Stimulated activated CD8-positive, alpha-beta memory T cell treated with anti-CD3 and anti-CD28 coated beads, Interleukin-2, amount 100 ng/mL, for 1 hour (primary cell): ENCODE measurements at places on chromosomes 11 and 22.

- no peak for DNase-seq
These were observed 48.7 kb upstream of the ZBED5 start for GRCh38 chr11:10906521-10906920.

- peak; percentile 39 for DNase-seq
These were observed 6.7 kb upstream of the AP1B1 start for GRCh38 chr22:29394931-29395581.

- DNase-seq = no peak
These were observed 5.0 kb downstream of the ZNF215 start for GRCh38 chr11:6931146-6931713.

- no peak for DNase-seq
These were observed 5.8 kb upstream of the GNAZ start for GRCh38 chr22:23064381-23065068.

GRCh38 chr11:119791701-119792151 is 62.7 kb upstream of the NECTIN1 start:
- DNase-seq = no peak

GRCh38 chr11:88522624-88523385 is 185.3 kb upstream of the CTSC start:
- no peak for DNase-seq

DNA sequence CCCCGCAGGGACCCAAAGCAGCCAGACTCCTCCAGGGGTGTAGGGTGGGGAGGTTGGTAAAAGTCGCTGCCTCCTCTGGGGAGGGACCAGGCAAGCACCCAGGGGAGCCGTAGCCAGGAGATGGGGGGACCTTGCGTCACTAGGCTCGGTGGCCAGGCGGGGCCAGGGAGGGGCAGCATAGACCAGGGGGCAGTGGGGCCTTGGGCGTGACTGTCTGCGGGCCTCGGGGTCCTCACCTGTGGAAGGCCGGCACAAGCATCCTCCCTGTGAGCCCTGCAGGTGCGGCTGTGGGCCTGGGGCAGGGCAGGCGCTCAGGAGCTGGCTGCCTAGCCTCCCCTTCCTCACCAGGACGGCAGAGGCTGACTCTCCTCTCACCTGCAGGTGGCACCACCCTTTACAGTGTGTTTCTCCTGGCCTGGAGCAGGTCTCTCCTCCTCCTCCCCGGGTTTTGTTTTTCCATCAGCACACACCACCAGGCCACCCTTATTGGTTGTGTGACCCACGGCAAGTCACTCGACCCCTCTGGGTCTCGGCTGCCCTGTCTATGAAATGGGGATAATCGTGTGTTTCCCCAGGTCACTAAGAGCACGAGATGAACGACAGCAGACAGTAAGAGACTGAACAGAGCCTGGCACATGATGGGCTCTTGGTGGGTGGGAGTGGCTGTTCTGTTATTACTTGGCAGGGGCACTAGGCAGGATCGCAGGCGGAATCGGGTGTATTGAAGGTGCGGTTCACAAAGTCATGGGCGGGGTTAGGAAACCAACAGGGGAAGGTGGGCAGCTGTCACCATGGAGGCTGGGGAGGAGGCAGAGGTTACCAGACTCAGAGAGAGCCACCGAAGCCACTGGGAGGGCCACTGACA is 52.7 kb downstream of the FLRT1 start:
- no peak for DNase-seq

GRCh38 chr22:40177738-40178416 is at the start of gene TNRC6B:
TSS of gene TNRC6B (plus strand) at chr22:40177925. CDS start at chr22:40178136, 211 bp downstream.
- DNase-seq = peak; percentile 50

DNA sequence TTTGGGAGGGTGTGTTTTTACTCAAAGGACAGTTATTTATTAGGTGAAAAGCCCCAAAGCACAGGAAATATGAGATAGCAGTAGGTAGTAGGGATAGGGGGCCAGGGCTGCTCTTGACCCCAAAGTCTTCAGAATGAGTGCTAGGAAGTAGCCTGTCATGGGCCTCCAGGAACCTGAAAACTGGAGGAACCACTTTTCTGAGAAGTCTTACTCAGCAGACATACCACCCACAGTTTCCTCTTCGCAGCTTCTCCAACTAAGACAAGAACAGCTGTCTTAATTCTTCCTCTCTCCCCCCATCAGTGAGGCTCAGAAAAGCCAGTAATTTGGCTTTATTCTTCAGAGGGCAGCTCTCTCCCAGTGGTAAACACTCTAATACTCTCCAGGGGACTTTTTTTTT is 84.0 kb upstream of the CTSC start:
- DNase-seq = no peak

- no peak for DNase-seq
These were observed 4.0 kb downstream of the SIDT2 start for GRCh38 chr11:117182551-117182935.

GRCh38 chr11:73201888-73202780 is 15.9 kb upstream of the P2RY2 start:
- DNase-seq = no peak

DNA sequence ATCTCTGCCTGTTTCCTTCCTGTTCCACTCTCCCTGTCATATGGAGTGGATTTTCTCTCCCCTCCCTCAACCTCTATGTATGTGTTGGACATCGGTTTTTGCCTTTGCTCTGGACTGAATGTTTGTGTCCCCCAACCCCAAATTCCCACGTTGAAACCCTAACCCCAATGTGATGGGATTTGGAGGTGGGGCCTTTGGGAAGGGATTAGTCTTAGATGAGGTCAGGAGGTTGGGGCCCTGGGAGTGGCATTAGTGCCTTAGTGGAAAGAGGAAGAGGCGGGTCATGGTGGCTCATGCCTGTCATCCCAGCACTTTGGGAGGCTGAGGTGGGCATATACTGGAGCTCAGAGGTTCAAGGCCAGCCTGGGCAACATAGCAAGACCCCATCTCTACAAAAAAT is 11.6 kb downstream of the TP53AIP1 start:
- DNase-seq = no peak

DNA sequence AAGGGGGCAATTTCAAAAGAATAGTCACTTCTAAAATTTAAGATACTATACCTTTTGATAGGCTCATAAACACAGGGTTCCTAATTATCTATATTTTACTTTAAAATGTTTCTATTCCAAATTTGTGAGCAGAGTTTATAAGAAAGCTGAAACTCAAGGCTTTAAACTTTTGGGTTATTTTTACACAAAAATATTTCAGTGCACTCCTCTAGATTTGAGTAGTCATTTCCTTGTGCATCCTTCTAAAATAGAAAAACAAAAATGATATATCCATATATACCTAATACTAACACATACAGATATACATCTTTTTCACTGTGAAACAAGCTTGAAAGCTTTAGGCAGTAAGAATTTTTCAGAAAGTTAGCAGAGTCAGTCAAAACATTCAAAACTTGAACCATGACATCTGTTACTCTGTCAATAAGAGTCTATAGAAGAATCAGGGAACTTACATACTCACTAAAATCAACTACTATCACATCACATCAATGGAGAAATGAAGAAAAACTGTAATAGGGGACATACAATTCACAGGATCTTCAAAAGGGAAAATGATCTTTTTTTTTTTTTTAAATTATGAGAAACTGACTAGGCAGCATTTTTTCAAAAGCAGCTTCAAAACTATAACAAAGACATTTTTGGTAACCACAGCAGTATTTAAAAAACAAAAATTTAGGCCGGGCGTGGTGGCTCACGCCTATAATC is 5.1 kb downstream of the PHF21A start:
- DNase-seq = no peak

DNA sequence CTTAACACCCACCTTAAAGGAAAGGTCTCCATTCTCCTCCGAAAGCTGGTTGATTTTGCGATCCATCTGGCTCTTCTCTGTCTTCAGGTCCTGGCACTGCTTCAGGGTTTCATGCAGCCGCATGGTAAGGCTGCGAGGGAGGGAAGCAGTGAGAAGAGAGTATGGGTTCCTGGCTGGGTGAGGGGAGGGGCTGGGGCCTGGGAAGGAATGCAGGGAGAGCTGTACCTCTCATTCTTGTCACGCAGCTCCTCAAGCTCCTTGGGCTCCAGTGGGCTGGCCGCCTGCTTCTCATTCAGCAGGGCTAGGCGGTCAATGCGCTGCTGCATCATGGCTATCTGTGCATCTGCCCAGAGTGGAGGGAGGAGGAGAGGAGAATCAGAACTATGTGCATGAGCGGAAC is 19.5 kb downstream of the IL18BP start:
- no peak for DNase-seq

DNA sequence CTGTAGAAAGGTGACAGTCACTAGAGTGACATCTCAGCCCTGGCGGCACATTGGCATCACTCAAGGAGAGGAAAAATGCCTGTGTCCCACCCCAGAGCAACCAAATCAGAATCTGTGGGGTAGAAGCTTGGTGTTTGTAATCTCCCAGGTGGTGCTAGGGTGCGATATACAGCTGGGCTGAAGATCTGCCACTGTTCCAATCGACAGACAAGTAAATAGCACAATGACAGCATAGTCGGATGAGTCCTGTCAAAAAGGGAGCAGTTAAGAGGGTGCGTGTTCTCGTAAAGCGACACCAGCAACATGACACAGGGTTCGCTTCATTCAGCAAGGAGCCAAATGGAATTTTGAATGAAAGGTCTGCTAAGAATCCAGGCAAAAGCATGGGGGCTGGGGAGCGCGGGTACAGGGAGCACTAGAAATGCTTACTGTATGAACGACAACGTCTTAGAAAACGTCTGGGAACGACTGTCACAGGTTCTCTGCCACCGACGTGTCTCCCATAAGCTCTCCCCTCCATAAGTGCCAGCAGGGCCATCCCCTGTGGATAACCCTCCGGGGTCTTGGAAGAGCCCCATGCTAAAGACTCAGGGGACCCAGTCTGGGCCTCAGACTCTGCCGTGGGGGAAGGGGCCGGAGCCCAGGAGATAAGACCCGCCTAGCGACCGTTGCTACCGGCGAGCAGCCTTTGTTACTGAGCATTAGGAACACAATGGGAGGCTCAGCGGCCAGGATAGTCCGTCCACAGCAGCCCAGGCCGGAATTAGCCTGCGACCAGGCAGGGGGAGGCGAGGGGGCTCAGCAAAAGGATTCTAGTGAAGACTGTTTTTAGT is 20.8 kb downstream of the ADA2 start:
- DNase-seq = no peak

DNA sequence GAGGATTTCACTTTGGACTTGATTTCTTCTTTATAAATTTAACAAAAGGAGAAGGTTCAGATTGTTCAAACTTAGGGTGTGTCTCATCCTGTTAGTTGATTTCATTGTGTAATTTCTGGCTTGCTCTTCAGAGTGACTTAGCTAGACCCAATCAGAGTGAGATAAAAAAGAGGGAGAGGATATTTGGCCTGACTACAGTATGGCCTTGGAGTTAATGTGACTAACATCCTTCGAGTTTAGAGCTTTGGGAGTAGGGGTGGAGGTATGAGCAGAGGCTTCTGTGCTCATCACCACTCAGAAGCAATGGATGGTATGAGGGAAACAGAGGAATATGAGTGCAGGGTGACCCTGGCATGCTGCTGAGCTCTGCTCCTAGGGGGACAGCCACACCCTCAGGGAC is 114.2 kb downstream of the ME3 start:
- no peak for DNase-seq

GRCh38 chr22:20421507-20421874 is 16.1 kb downstream of the SCARF2 start:
- DNase-seq = no peak

GRCh38 chr11:59191890-59192289 is 20.0 kb downstream of the DTX4 start:
- no peak for DNase-seq

- DNase-seq = no peak
These were observed 24.8 kb upstream of the LRRC55 start for GRCh38 chr11:57156928-57157327.

GRCh38 chr11:36775130-36775529 is 177.1 kb upstream of the RAG2 start:
- no peak for DNase-seq

DNA sequence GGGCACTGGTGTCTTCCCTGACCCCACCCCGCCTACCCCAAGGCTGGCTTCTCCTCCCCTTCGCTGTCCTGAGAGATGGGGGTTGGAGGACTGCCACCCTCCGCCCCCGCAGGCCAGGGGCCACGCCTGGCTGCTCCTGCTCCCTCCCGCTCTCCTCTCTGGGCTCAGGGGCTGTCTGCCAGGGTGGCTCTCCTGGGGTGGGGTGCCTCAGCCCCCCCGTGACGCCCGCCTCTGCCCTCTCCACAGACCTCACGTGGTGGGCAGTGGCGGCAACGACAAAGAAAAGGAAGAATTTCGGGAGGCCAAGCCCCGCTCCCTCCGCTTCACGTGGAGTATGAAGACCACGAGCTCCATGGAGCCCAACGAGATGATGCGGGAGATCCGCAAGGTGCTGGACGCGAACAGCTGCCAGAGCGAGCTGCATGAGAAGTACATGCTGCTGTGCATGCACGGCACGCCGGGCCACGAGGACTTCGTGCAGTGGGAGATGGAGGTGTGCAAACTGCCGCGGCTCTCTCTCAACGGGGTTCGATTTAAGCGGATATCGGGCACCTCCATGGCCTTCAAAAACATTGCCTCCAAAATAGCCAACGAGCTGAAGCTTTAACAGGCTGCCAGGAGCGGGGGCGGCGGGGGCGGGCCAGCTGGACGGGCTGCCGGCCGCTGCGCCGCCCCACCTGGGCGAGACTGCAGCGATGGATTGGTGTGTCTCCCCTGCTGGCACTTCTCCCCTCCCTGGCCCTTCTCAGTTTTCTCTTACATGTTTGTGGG is 8.1 kb downstream of the RCOR2 start:
- no peak for DNase-seq

GRCh38 chr22:46484861-46485595 is 52.4 kb downstream of the CELSR1 start:
- no peak for DNase-seq

DNA sequence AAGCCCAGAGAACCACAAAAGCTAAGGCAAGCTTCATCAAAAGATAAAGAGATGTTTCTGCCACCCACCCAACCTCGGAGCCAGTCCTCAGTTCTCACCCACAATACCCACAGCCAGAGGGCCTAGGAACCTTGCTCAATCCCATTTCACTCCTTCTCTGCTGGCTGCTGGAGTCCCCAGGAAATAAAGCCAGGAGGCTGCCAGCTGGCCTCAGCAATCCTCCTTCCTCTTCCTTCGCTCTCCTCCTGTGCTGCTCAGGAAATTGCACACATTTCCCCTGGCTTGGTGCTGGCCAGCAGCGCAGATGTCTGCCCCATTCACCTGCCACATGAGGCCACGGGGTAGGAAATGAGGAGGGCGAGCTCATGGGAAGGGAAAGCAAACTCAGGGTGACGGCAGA is 91.8 kb upstream of the LDLRAD3 start:
- no peak for DNase-seq

DNA sequence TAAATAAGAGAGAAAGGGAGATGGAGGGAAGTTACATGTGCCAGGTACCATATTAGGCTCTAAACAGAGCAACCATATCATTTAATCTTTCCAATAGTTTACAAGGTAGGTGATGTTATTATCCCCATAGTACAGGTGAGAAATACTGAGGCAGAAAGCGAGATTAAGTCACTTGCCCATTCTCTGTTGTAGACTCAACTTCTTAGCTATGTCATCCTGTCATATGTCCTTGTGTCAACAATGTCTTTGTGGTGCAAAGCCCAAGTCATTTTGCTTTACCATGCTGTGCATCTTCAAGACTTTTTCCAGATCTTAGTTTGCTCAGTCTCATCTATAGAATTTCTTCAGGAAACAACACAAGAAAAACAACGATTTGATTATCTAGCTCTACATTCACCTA is 205.0 kb upstream of the E2F8 start:
- DNase-seq = no peak

GRCh38 chr11:128565881-128566280 is 21.5 kb downstream of the ETS1 start:
- no peak for DNase-seq
